CD8-positive, alpha-beta memory T cell (primary cell): ENCODE measurements at places on chromosomes 2 and 18. TPM values are rescaled to one million over a fixed set of nuclear protein-coding genes. Genes with fewer than 3 reads are reported as not detected.
A peak's percentile ranks its signal among the peaks of the same experiment; 100 is the strongest.

DNA sequence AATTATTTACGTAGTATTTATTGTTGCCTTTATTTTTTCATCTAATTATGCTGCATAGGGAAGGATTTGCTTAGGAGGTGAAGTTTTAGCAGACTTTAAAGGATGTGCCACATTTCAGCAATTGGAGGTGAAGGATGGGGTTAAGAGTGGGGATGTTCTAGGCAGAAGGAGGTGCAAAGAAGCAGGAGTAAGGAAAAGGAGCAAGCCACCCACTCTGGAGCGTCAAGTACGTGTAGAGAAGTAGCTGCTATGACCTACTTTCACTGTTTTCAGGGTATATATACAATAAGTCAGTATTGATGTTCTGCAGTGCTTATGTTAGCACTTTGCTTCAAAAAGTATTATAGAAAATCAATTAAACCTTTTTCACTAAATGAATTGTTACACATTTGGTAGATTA is 34.4 kb downstream of the ITGAV start:
- H3K4me1 ChIP-seq: no peaks in the 10 kb centered on the region
- no peaks in the 10 kb centered on the region for H3K27me3 ChIP-seq
- no peak for DNase-seq
- no peak overlapping the region for H3K27ac ChIP-seq

GRCh38 chr2:113080134-113080533 is 12.4 kb downstream of the IL1F10 start:
- H3K27me3 ChIP-seq: no peaks in the 10 kb centered on the region
- no peaks in the 10 kb centered on the region for H3K36me3 ChIP-seq
- H3K4me1 ChIP-seq: no peaks in the 10 kb centered on the region
- peak; percentile 5 for DNase-seq

GRCh38 chr2:206480161-206480560 is 36.8 kb downstream of the ADAM23 start:
- H3K4me1 ChIP-seq: no peaks in the 10 kb centered on the region
- H3K27me3 ChIP-seq: no peaks in the 10 kb centered on the region
- H3K4me3 ChIP-seq: no peak overlapping the region
- DNase-seq: no peak
- H3K36me3 ChIP-seq: no peaks in the 10 kb centered on the region

- no peaks in the 10 kb centered on the region for H3K4me1 ChIP-seq
- H3K27ac ChIP-seq: no peak overlapping the region
- no peaks in the 10 kb centered on the region for H3K36me3 ChIP-seq
- DNase-seq: no peak
- H3K4me3 ChIP-seq: no peak overlapping the region
These were observed 36.4 kb downstream of the REEP1 start for GRCh38 chr2:86301009-86301408.

- H3K27ac ChIP-seq: no peak overlapping the region
- no peak overlapping the region for H3K4me3 ChIP-seq
- no peak for DNase-seq
- no peaks in the 10 kb centered on the region for H3K36me3 ChIP-seq
- H3K27me3 ChIP-seq: no peaks in the 10 kb centered on the region
These were observed 67.5 kb downstream of the NYAP2 start for GRCh38 chr2:225466891-225467604.

DNA sequence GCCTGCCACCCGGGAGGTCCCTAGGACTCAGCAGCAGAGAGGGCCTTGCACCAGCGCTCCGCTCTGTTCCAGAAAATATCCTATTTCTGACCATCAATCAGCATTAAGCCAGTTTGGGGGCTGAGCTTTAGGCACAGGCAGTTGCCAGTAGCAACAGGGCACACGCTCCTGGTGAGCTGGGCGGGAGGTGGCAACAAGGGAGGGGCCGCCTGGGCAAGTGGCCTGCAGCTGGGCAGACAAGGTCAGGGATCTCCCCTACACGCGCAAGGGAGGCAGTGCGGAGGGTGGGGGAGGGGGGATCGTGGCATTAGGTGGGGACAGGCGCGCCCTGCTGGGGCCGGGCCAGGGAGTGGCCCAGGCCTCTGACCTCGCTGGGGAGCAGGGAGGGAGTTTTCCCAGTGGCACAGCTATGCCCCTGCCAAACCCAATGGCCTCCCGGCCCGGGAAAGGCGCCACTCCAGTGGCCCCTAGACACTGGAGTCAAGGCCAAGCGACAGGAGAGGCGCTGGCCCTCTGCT is 302.8 kb downstream of the NCKAP5 start:
- no peaks in the 10 kb centered on the region for H3K27me3 ChIP-seq
- no peaks in the 10 kb centered on the region for H3K4me1 ChIP-seq
- no peak for DNase-seq
- no peaks in the 10 kb centered on the region for H3K36me3 ChIP-seq
- H3K4me3 ChIP-seq: no peak overlapping the region

The STK17B gene
- 121 TPM for total RNA-seq

GRCh38 chr2:233492751-233493150 is 73.8 kb downstream of the USP40 start:
- no peak overlapping the region for H3K27ac ChIP-seq
- no peak for DNase-seq
- no peaks in the 10 kb centered on the region for H3K27me3 ChIP-seq
- no peak overlapping the region for H3K4me3 ChIP-seq
- H3K4me1 ChIP-seq: no peaks in the 10 kb centered on the region

The FIGN gene
- total RNA-seq: not detected

The HOXD4 gene
- not detected for total RNA-seq

DNA sequence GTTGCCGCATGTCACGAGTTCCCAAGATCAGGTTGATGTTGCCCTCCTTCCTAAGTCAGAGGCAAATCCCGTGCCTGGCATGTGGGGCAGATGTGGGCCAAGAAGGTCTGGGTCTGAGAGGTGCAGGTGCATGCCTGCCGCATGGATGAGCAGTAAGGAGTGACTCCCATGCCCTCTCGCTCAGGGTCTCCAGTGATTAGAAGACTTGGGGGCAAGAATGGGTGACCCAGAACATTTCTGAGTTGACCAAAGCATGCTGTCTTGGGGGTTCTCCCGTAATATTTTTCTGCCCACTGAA is 120.6 kb upstream of the HDAC4 start:
- DNase-seq: no peak
- no peaks in the 10 kb centered on the region for H3K27me3 ChIP-seq
- H3K4me1 ChIP-seq: no peaks in the 10 kb centered on the region
- H3K36me3 ChIP-seq: no peaks in the 10 kb centered on the region
- no peak overlapping the region for H3K27ac ChIP-seq

GRCh38 chr2:142869461-142870106 is 7.9 kb upstream of the KYNU start:
- H3K4me3 ChIP-seq: no peak overlapping the region
- H3K27me3 ChIP-seq: no peaks in the 10 kb centered on the region
- no peak overlapping the region for H3K27ac ChIP-seq
- no peak for DNase-seq

- DNase-seq: no peak
- H3K4me3 ChIP-seq: no peak overlapping the region
- no peaks in the 10 kb centered on the region for H3K36me3 ChIP-seq
- H3K4me1 ChIP-seq: no peaks in the 10 kb centered on the region
- no peaks in the 10 kb centered on the region for H3K27me3 ChIP-seq
These were observed 41.3 kb downstream of the SCG2 start for GRCh38 chr2:223560749-223561435.

GRCh38 chr2:223123855-223124610 is 72.0 kb downstream of the KCNE4 start:
- no peaks in the 10 kb centered on the region for H3K36me3 ChIP-seq
- no peaks in the 10 kb centered on the region for H3K27me3 ChIP-seq

GRCh38 chr2:188810586-188810985 is 163.6 kb upstream of the COL3A1 start:
- no peaks in the 10 kb centered on the region for H3K27me3 ChIP-seq
- no peak for DNase-seq
- no peak overlapping the region for H3K4me3 ChIP-seq
- no peaks in the 10 kb centered on the region for H3K4me1 ChIP-seq

The RESP18 gene
- not detected for total RNA-seq

The GPR39 gene
- not detected for total RNA-seq

DNA sequence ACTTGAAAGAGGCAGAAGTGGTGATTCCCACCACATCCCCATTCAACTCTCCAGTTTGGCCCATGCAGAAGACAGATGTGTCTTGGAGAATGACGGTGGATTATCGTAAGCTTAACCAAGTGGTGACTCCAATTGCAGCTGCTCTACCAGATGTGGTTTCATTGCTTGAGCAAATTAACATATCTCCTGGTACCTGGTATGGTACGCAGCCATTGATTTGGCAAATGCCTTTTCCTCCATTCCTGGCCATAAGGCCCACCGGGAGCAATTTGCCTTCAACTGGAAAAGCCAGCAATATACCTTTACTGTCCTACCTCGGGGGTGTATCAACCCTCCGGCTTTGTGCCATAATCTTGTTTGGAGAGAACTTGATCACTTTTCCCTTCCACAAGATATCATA is 411.5 kb upstream of the SMIM21 start:
- H3K27ac ChIP-seq: no peak overlapping the region
- H3K36me3 ChIP-seq: no peaks in the 10 kb centered on the region
- no peaks in the 10 kb centered on the region for H3K4me1 ChIP-seq

The KCMF1 gene
- 105 TPM for total RNA-seq

The BOLL gene
- total RNA-seq: not detected

The KLHL29 gene
- total RNA-seq: 0.11 TPM
